Forelimb muscle (tissue), 1 donor: ENCODE measurements at places on chromosomes 2 and 18. TPM values are rescaled to one million over a fixed set of nuclear protein-coding genes. Genes with fewer than 3 reads are reported as not detected.

DNA sequence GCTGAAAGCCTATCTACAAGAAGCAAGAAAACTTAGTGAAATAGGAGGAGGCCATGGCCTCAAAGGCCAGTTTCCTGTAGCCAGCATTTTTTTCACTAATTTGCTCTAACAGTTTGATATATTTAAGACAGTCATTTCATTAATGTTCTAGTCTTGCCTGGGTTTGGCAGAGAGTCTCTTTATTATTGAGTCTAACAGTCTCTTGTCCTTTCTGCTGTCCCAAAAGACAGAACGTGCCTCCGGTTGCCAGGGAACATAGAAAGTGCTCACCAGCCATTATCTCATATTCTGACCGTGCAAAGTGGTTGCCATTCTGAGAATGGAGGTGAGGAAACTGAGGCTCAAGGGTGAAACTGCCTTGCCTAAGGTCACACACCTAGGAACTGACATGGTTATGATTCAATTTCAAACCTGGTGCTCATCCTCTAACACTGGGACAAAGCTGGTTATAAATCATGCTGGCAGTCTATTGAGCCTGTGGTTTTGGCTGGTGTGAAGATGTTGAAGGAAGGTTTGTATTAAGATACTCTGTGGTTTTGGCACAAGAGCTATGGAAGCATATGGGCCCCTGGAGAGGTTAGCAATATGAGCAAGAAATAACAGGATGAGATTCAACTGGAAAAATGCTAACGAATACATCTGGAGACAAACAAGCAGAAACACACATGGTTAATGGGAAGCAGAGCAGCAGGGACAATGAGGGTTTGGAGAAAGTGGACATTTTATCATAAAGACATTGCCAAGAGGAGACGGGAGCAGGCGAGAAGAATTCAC is 903.3 kb upstream of the KLHL29 start:
- peak; percentile 70 for DNase-seq

ZDBF2 gene
- polyA plus RNA-seq = 11.0 TPM

HDAC4 gene
- polyA plus RNA-seq = 12.6 TPM

GRCh38 chr2:224147174-224147573 is 108.1 kb upstream of the SERPINE2 start:
- no peak for DNase-seq

BMP10 gene
- polyA plus RNA-seq = not detected

SERPINB13 gene
- not detected for polyA plus RNA-seq

GRCh38 chr18:58756596-58757240 is 85.5 kb downstream of the MALT1 start:
- no peak for DNase-seq

ZNF521 gene
- polyA plus RNA-seq = 43.7 TPM

DNA sequence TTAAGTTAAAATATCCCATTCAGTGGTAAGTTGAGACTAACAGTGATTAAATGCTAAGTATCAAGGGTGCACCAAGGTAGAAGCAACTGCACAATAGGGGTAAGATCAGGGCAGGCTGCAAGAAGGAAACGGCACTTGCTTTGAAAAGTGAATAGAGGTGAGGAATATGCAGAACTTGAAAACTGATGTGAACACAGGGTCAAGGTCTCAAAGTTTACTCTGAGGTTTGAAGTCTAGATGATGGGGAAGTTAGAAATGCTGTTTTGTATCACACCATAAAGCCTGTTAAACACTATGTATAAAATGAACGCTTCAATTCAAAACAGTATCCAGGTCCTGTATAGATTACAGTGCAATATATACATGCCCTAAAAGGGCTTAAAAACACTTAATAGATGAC is 50.8 kb downstream of the GRB14 start:
- DNase-seq = no peak

GRCh38 chr18:58348951-58349350 is 279.9 kb downstream of the ALPK2 start:
- no peak for DNase-seq

DNA sequence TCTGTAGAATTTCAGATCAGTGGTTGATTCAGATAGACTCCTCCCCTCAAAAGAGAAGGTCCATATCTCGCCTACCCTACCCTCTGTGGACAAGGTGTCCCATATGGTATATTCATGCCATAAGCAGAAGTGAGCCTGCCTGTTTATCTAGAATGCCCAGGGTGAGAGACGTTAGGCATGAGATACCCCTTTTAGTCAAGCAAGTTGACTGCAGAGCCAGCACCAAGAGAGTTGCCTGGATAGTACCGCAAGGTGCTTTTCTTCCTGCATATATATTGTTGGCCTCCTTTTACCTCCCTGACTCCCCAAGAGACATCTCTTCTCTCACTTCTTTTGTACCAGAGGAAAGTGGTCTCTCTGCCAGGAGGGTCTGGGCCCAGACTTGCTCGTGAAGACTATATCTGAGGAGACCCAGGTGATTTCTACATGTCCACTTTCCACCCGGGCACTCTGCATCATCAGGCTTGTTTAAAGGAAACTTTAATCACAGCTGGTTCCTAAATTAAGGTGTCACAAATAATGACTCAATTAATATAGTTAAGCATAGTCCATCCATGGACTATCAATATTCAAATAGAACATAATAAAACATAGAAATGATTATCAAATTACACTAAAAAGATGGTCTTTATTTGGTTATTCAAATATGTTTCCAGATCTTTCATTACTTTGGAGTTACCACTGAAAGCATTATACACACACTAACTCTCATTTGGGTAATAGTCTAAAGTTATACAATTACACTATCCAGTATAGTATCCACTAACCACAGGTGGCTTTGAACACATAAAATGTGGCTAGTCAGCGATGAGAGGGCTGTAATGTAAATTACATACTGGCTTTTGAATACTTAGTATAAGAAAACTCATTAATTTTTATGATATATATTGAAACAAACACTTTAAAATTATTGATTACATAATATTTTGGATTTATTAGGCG is 4.1 kb downstream of the ITGA4 start:
- DNase-seq = no peak

KLHL41 gene
- 4,199 TPM for polyA plus RNA-seq

DNA sequence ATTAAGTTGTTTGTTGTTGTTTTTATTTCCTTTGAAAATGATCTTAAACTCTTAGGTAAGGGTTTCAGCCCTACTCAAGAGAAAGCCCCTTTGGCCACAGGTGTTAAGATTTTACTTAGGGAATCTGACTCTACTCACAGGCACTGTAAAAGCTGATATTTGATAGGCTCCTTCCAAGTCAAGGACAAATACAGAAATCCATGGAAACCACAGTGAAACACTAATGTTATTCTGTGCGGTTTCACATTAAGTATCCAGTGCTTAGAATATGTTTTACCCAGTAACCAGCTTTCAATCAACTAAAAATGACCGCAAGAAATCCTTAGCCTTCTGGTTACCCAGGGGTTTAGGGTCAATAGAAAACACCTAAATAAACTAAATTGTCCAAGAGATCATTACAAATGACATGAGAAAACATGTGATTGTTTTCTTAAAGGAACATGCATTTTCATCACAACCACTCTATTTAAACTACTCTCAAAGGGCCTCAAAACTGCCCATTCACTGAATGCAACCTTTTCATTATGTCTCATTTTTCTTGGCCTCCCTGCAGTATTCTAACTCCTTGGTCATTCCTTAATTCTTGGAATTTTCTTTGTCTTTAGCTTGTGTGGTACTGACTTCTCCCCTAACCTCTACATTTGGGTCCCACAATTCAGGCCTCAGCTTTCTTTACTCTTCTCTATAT is 56.0 kb downstream of the CDH2 start:
- no peak for DNase-seq

- no peak for DNase-seq
Measured at GRCh38 chr18:79572848-79573451, 106.7 kb upstream of the CTDP1 start.

SERPINB4 gene
- polyA plus RNA-seq = not detected
